Right cardiac atrium (tissue), 5 donors: ENCODE measurements at places on chromosomes 12 and 14. TPM values are rescaled to one million over a fixed set of nuclear protein-coding genes. Genes with fewer than 3 reads are reported as not detected.

TMEM63C gene
- not detected for total RNA-seq

GRCh38 chr14:65024957-65025356, 38.3 kb downstream of the FNTB start:
- DNase-seq = no peak

DNA sequence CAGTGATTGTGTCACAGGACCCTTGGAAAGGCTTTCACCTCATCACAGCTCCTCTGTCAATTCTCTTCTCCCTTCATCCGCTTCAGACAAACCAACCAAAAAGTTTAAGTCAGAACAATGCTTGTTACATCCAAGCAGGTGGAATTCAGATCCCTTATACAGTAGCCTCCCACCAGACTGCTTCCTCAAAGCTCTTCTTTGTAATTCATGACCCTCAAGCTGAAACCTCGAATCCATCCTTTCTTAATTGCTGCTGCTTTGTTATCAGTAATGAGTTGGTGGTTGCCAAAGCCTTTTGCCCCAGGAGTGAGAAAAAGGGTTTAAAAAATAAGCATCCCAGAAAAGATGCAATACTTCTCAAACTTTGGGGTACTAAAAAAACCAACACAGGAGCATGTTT, 9.5 kb downstream of the BEST3 start:
- DNase-seq = no peak

FAM181A gene
- total RNA-seq = not detected

DNA sequence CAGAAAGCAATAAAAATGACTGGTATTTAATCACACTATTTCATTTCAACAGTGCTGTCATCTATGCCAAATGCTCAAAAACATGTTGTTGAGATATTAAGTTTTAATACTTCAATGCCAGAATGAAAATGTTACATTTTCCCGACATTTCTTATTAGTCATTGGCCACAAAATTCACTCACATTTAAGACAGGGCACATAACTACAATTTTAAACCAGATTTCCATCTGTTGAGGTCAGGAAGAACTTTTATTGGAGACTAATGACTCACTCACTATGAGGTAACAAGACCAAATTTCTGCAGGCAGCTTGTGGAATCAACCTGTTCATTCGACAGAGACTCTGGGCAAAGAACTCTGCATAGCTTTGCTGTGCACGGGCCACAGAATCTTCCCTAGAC, 36.8 kb downstream of the PPTC7 start:
- DNase-seq = no peak

TOMM20L gene
- total RNA-seq = not detected

SERPINA4 gene
- total RNA-seq = not detected

DNA sequence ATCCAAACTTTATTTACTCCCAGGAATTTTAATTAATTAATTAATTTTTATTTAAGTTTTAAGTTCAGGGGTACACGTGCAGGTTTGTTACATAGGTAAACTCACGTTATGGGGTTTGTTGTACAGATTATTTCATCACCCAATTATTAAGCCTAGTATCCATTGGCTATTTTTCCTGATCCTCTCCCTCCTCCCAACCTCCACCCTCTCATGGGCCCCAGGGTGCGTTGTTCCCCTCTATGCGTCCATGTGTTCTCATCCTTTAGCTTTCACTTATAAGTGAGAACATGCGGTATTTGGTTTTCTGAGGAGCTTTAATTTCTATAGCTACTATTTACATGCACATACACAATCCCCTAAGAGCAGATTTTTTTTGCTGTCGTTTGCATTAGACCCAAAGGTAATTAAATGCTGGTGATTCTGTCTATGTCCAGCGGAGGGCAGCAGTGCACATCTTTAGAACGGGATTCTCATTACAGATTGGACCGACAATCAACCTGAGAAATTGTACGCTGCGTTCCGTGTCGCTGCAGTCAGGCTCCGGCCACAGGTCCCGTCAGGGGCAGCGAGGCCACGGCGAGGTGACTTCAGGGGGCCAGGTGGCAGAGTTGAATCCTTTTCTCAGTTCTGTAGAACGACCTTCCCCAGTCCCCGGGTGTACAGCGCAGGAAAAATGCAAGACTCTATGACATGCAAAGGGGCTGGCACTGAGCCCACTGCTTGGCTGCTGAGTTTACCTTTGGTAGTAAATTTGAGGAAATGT, 11.6 kb downstream of the TMEM30B start:
- peak; percentile 71 for DNase-seq

- DNase-seq = no peak
These were observed 6.7 kb upstream of the CD163L1 start for GRCh38 chr12:7450667-7451066.

- no peak for DNase-seq
These were observed 176.5 kb downstream of the CEP128 start for GRCh38 chr14:80764921-80765507.

PLEK2 gene
- total RNA-seq = not detected

DNA sequence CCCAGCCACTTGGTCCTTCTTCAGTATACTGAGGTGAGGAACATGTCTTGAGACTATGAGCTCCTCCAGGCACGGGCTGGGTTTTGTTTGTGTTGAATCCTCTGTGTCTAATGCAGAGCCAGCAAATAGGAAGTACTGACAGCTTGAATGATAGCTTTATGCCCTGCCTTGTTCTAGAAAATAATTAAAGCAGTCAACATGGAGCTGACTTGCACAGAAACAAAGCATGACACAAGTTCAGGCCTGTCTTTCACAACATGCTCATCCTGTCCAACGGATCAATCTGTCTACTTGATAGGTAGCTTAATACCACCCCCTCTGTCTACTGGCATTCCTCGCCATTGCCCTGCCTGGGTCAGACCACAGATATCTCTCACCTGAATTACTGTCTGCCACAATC, 140.9 kb downstream of the ESRRB start:
- DNase-seq = no peak

RBP5 gene
- total RNA-seq = 0.47 TPM

CCDC177 gene
- not detected for total RNA-seq

DNA sequence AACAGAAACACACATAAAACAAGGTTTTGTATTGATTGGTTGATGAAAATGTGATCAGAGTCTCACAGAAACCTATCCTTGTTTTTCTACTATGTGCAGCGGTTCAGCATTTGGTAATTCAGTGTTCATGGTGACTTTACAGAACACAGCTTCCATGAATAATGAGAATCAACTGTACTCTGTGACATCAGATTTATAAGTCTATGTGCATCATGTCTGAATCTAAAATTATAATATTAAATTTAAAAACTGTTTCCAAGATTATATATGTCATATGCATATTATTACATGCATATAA, 104.3 kb downstream of the SLC16A7 start:
- no peak for DNase-seq

- DNase-seq = no peak
These were observed 35.9 kb downstream of the FZD10 start for GRCh38 chr12:130198026-130198662.

KRT6C gene
- not detected for total RNA-seq

DNA sequence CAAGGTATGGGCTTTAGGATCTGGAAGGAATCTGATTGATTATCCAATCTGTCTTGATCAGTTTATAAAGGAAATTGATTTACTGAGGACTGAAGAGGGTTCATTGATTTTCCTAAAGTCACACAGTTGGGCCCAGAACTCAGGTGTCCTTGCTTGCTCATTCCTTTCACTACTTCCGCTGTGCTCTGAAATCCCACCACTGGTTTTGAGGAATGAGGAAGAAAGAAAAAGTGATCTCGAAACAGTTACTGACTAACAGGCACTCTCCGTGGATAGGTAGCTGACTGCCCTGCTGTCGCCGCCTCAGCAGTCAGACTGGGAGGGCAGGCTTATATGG, at the start of gene FITM1:
TSS of gene FITM1 (plus strand) at position 280 of the 337 bp plus-strand sequence. CDS start 905 bp downstream, outside the sequence.
- DNase-seq = no peak

DNA sequence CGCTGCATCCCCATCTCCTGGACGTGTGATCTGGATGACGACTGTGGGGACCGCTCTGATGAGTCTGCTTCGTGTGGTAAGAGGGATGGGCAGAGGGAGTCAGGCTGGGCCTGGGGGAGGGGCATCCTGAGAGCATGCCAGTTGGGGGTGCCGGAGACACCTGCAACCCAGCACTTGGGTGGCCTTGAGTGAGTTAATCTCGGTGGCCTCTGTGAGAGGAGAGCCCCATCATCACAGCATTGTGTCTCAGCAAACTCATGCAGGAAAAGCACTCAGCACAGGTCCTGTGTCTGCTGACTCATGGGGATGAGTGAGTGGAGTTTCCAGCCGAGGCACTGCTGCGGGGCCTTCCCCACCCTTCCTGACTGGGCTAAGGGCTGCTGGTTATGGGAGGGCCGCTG, 19.6 kb upstream of the LRP1-AS start:
- no peak for DNase-seq

- DNase-seq = no peak
These were observed 1378.7 kb downstream of the AACS start for GRCh38 chr12:126443977-126444376.

P2RX7 gene
- total RNA-seq = 1.1 TPM

- no peak for DNase-seq
These were observed 27.2 kb upstream of the MLXIP start for GRCh38 chr12:122051231-122051876.

PCK2 gene
- 4.0 TPM for total RNA-seq

GRCh38 chr14:103480595-103480994, 42.0 kb downstream of the CKB start:
- DNase-seq = no peak

GRCh38 chr14:100906420-100906819, 2.9 kb upstream of the RTL1 start:
- no peak for DNase-seq

DNA sequence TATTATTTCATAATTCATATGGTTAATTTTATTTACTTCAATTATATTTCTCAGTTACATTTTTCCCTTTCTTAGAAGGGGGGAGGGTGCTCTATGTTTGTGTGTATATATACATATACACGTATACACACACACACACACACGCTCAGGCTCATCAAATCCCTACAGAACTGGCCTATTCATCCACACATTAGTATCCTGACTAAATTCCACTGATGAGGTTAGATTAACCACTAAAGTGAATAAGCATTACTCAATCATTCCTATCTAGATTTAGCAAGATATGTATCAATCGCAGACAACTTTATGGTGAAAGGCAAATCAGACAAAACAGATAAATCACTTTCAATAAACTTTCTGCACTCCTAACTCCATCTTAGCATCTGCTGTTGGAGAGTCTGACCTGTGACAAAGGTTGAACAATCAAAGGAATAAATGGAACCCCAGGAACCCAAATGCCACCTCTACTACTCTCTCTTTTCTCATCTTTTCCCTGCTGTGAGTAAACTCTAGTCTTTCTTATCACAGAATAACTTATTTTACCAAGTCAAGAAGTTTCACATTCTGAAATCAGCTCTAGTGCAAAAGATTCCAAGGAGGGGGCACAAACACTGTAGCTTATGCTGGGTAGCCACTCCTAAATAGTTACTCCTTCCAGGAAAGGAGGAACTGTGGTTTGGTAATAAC, 67.6 kb downstream of the RALGAPA1 start:
- no peak for DNase-seq

- no peak for DNase-seq
These were observed 328.3 kb downstream of the APAF1 start for GRCh38 chr12:98973395-98973794.

GRCh38 chr12:102873077-102873476, 44.0 kb downstream of the PAH start:
- no peak for DNase-seq

DNA sequence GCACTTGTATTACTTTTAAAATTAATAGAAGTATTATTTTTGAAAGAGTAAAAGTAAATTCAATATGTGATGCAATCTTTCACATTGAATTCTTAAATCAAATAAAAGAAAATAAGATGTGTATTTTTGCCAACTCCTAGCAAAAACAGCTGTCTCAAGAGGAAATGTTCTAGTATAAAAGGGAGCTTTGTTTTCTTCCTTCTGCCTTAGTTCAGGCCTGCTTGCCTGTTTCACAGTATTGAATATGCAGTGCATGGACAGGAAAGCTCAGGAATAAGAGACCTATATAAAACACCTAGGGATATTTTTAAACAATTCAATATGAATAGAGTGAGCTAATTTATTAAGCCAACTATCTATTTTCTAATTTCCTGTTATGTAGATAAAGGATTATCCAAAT, 294.8 kb upstream of the G2E3 start:
- no peak for DNase-seq

PRKAB1 gene
- total RNA-seq = 13.0 TPM

BCL7A gene
- total RNA-seq = 11.9 TPM

DNA sequence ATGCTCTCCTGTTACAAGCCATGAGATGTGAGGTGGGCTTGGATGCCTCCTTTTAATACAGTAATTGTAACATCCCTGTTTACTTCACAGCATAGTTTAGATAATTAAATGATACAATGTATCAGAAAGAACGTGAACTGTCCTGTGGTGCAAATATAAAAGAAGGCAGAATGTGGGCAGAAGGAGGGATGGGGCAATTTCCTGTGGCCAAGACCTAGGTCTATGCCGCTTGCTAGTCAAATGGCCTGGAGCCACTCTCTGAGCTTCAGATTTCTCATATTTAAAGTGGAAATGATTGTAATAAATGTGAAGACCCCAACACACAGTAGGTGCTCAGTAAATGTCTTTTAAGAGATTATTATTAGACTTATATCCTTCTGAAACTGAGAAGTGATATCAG, 24.0 kb upstream of the EVL start:
- DNase-seq = no peak

GRCh38 chr14:62663456-62663821, 381.8 kb downstream of the KCNH5 start:
- no peak for DNase-seq

DNA sequence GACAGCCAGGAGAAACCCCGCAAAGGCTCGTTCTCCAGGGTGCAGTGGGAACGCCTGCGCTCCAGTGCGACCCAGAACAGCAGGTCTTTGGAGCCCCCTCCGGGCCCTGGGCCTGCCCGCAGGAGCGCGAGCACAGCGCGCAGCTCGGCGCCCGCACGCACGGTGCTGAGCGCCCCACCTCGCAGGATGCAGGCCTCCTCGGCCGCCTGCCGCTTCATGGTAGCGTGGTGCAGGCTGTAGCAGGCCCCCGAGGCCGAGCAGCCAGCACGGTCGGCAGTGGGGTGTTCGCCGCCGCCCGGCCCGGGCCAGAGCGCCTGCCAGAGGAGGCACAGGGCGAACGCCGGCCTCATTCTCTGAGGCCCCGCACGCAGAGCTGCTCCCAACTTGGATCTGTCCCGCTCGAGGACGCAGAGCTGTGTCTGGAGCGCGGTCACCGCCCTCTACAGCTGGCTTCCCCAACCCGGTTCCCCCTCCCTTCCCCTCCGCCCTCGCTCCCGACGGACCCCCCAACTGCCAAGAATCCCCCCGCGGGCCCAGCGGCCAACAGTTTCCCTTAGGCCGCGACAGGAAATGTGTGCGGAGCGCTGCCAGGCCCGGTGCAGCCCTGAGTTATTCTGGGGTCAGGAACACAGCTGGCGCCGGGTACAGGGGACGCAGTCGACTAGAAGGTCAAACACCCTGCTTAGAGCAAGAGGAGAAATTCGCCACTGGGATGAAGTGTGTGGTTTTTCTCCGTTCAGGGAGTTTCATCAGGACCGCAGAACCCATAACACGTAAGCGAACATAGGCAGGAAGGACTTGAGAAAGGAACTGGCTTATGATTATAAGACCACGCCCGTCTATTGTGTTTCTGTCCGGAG, at the start of gene CLEC14A:
TSS of gene CLEC14A (minus strand) at position 421 of the 860 bp plus-strand sequence. CDS start at position 350, 71 bp downstream.
- DNase-seq = peak; percentile 83

GRCh38 chr12:92158796-92159439, 13.3 kb upstream of the BTG1 start:
- no peak for DNase-seq

HSPB8 gene
- total RNA-seq = 452 TPM

- DNase-seq = no peak
These were observed 41.1 kb downstream of the GNG2 start for GRCh38 chr14:51901475-51902024.
